ENCODE measurements at places on chromosomes 12 and 14.

- no peak for DNase-seq
Observed at GRCh38 chr12:97503073-97503855, 40.7 kb downstream of the RMST start.

- DNase-seq = no peak
Observed at GRCh38 chr14:19743256-19743655, at the start of gene OR4Q3. OR4Q3 (plus strand) TSS chr14:19743571.

GRCh38 chr14:55904086-55904485 lies 214.1 kb upstream of the PELI2 start:
- DNase-seq = no peak

- DNase-seq = no peak
Observed at GRCh38 chr12:122523280-122523679, 3.5 kb downstream of the RSRC2 start.

DNA sequence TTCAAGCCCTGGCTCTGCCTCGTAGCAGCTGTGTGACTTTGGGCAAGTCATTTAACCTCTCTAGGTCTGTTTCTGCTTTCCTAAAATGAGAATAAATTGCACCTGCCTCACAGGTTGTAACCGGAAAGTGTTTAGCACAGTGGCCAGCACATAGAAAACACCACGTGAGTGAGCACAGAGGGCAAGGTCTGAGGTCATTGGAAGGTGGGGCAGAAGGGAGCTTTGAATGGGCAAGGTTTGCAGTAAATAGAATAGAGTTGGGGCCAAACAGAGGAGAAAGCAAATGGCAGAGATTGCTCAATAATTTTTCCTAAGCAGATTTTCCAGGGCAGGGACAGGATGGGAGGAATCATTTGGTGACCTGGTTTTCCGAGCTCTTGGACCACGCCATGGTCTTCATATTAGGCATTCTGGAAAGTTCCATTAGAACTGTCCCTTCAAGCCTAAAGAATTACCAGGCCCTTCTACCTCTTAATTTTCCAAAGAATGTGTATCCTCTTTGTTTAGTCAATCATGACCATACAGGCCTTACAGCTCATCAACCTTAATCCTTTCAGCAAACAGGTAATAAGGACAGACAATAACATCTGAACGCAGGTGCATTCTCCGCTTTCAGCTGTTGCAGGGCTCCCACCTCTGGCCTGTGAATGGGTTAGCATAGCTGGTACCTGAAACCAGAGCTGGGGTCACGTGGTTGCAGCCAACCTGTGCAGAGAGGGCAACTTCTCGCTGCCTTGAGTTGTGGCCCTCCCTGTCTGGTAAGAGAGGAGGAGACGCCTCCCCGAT lies 53.8 kb downstream of the VWF start:
- DNase-seq = no peak

GRCh38 chr14:83779266-83779665 lies 1750.7 kb upstream of the FLRT2 start:
- DNase-seq = no peak
